ENCODE measurements at places on chromosomes 4 and X. TPM values are rescaled to one million over a fixed set of nuclear protein-coding genes. Genes with fewer than 3 reads are reported as not detected.

Gene PLAC8
- total RNA-seq, result 2.1 TPM

Gene TRIM2
- 58.3 TPM for total RNA-seq

Gene VEGFD
- total RNA-seq, result 14.9 TPM

DNA sequence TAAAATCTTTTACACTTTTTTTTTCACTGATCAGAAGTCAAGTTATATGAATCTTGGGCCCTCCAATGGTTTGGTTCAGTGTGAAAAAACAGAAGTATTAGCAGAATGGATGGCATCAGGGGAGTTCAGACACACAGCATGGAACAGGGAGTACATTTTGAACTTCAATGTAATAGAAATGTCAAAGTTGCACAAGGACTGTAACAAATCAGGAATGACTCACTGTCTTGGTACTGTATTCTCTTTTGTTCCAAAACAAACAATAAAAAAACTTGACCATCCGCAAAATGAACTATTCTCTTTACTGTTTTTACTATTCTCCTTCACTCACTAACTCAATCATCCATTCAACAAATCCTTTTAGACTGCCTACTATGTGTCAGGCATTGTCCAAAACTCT, 401.0 kb downstream of the FSTL5 start:
- H3K4me1 ChIP-seq, result no peaks in the 10 kb centered on the region
- H3K36me3 ChIP-seq, result no peaks in the 10 kb centered on the region
- no peak overlapping the region for H3K4me3 ChIP-seq
- H3K27ac ChIP-seq, result no peak overlapping the region

DNA sequence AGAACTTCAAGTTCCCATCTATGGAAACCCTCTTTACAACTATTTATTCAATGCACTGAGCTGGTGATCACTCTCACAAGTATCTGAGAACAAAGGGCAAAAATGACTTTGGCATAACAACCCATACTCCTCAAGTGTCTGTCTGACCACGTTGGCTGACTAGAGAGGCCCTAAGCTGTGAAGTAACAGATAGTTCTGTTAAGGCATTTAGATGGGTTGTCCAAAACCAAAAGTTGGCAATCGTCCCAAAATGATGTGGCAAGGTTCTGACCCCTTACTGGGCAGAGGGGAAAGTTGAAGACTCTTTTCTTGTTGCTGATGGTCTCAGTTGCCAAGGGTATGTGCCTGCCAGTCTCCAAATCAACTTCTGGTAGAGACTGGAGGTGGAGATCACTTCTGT, 524.8 kb downstream of the PPARGC1A start:
- no peak overlapping the region for H3K27ac ChIP-seq
- H3K4me1 ChIP-seq, result no peaks in the 10 kb centered on the region
- H3K27me3 ChIP-seq, result no peaks in the 10 kb centered on the region
- H3K36me3 ChIP-seq, result no peaks in the 10 kb centered on the region
- no peak for DNase-seq

DNA sequence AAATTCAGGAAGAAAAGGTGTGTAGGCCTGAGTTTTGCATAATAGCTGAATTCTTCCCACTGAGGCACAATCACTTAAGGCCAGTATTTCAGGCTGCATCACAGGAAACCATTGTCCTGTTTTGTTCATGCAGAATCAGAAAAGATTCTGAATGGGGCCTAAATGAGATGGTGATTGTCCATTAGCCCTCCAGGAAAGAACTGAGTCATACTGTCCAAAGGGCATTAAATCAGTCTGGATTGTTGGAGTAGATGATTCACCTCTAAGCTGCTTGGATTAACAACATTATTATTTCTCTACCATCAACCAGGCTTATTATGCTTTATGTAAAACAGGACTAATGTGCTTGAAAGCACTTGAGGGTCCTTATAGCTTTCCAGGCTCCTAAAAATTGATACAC, 36.2 kb downstream of the CT47B1 start:
- no peaks in the 10 kb centered on the region for H3K4me1 ChIP-seq
- no peak overlapping the region for H3K4me3 ChIP-seq
- H3K36me3 ChIP-seq, result no peaks in the 10 kb centered on the region
- H3K27me3 ChIP-seq, result no peaks in the 10 kb centered on the region

GRCh38 chrX:80817002-80817401, 7.3 kb upstream of the BRWD3 start:
- no peaks in the 10 kb centered on the region for H3K36me3 ChIP-seq
- H3K4me3 ChIP-seq, result no peak overlapping the region
- no peaks in the 10 kb centered on the region for H3K4me1 ChIP-seq
- no peak for DNase-seq
- H3K27ac ChIP-seq, result no peak overlapping the region
- H3K27me3 ChIP-seq, result no peaks in the 10 kb centered on the region

GRCh38 chr4:150126201-150126863, 48.1 kb downstream of the DCLK2 start:
- H3K36me3 ChIP-seq, result no peaks in the 10 kb centered on the region
- no peak overlapping the region for H3K4me3 ChIP-seq
- no peaks in the 10 kb centered on the region for H3K4me1 ChIP-seq
- H3K27me3 ChIP-seq, result no peaks in the 10 kb centered on the region

GRCh38 chr4:155544547-155544946, 122.1 kb upstream of the GUCY1A1 start:
- H3K27me3 ChIP-seq, result no peaks in the 10 kb centered on the region
- no peak for DNase-seq
- no peak overlapping the region for H3K4me3 ChIP-seq
- no peaks in the 10 kb centered on the region for H3K4me1 ChIP-seq
- no peak overlapping the region for H3K27ac ChIP-seq

Measured in adrenal gland (tissue), 19 donors.